ENCODE measurements at places on chromosomes 5 and 9.

DNA sequence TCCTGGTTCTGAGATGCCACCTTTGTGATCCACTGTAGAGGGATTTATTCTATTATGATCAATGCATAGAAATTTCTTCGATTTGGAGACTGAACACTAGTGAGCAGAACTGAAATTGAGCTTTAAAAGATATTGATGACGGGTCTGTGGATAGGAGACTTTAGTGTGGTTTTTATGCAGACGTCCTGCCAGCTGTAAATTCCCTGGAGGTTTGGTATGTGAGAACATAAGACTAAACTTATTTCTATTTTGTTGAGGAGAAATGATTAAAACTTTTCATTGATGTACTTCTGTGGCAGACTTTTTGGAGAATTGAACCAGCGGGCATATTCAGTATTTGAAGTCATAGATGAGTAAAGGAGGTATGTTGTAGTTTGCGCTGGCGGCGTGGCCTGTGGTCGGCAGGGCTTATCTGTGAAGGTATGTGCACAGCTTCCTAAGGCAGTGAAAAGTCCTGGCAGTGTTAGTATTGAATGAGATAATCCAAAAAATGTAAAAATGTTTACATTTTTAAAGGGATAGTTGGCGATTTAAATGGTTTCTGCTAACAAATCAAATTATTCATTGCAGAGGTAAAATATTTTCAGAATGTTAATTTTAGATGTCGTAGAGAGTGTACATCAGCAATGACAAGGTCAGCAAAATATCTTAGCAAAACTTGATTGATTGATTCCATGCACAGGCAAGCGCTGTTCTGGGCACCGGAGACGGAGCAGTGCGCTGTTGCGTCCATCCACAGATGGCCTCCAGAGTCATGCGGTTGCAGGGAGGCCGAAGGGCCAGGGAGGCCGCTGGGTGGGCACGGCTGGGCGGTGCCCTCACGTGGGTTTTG is 20.4 kb downstream of the TENT4A start:
- no peak for DNase-seq

GRCh38 chr5:132225165-132226032 is 2.3 kb downstream of the P4HA2 start:
- peak; percentile 56 for DNase-seq

DNA sequence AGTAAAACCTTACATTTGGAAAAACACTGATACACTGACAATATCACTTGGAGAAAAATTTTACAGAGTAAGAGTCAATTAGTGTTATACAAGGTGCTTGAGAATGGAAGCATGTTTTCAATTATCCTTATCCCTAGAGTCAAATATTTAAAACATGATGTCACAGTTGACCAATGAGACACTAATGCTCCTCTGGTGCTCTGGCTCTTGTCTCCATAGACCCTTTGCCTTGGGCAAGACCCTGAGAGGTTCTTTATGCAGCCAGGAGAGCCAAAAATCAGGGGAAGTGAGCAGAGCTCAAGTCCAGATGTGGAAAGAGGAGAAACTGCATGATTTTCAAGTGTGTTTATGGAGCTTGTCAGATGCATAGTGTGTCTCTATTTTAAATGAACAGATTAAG is 153.9 kb downstream of the MARCHF11 start:
- no peak for DNase-seq

- DNase-seq, result peak; percentile 59
These were observed 685.8 kb downstream of the MAT2B start for GRCh38 chr5:164191240-164191639.

DNA sequence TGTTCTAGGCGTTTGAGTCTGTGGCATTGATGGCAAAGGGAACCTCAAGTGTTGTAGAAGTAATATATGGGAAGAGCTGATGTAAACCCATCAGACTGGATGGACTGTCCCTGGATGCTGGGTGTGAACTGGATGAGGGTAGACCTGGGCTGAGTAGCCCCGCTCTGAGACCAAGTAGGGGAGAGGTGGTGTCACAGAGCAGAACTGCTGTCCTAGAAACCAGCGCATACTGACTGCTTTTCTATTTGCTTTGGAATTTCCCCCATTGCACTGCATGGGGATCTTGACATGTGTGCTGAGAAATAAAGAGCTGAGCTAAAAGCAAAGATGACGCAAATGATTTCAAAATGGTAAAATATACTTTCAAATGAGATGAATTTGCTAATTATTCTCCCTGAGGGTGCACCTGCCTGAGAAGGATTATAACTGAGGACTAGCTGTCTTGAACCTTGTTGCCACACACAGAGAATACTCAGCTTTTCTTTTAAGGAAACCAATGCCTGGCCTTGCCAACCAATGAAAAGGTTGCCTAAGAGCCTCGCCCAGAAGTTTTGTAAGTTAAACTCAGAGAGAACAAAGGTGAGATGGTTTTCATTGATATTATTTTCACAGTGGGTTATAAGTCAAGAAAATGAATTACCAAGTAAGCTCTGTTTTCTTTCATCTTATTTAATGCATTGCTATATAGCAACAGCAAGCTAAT is 44.8 kb downstream of the NIM1K start:
- DNase-seq, result no peak

DNA sequence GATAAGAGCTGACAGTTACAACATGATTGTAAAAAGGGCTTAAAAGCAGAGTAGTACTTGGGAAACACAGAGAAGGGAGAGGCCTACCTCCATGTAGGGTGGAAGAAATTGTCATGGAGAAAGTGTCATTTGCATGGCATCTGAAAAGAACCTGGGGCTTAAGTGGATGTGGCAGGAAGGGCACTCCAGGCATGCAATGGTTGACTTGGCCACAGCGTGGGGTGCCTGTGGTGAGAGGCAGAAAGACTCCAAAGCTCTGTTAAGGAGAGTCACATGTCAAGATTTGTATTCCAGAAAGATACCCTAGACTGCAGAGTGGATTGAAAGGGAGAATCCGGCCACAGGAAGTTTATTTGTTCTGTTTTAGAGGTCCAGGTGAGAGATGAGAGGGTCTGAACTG is 2.4 kb downstream of the POLR3G start:
- no peak for DNase-seq

GRCh38 chr9:71446473-71447411 is 321.6 kb downstream of the CEMIP2 start:
- peak; percentile 68 for DNase-seq

- DNase-seq, result no peak
These were observed 4.0 kb downstream of the IL7R start for GRCh38 chr5:35860686-35861085.

DNA sequence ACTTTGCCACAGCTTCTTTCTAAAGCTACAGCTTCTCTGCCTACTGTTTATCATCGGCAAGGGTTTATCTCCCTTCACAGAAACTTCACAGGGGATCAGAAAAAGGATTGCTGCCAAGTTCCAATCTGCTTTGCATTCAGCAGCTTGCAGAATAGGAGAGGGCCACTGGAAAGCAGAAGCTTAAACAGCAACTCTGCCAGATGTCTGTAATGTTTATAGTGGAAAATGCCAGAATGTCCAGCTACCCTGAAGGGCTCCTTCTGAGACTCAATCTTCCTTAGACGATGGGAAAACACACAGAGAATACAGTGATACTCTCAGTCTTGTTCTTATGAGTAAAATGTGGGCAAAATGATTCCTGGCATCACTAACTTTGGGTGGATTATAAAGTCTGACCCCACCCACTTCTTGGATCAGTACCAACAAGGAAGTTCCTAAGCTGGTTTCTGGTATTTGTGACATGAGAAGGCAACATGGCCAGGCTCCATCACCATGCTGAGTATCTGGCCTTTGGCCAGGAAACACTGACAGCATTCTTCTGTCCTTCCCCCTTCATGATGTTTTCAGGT is 19.0 kb downstream of the STOM start:
- DNase-seq, result peak; percentile 86

GRCh38 chr9:36191290-36191645 is 547 bp downstream of the CLTA start:
- no peak for DNase-seq

- DNase-seq, result no peak
These were observed 662.8 kb upstream of the FTMT start for GRCh38 chr5:121188849-121189248.

GRCh38 chr5:92309336-92309991 is 926.3 kb upstream of the ARRDC3 start:
- peak; percentile 45 for DNase-seq

GRCh38 chr5:16597946-16598694 is 18.7 kb downstream of the RETREG1 start:
- no peak for DNase-seq

GRCh38 chr9:101478444-101478843 is 42.9 kb upstream of the ALDOB start:
- DNase-seq, result no peak

DNA sequence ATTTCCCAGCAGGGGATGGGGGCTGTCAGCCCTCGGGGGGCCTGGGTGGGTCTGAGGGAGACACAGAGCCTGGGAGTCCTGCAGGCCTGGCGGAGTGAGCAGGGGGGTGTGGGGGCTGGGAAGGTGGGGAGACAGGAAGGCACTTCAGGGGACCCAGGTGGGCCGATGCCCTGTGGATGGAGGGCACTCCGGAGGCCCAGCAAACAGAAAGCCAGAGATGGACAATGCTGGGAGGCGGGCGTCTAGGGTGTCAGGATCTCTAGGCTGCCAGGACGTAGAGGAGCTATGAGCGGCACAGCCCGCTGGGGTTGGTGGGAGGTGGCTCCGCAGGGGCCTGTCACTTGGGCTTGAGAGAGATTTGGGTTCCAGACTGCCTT is 87.6 kb upstream of the COL5A1 start:
- DNase-seq, result no peak

GRCh38 chr5:75281716-75282465 is 45.2 kb upstream of the ANKRD31 start:
- DNase-seq, result no peak

DNA sequence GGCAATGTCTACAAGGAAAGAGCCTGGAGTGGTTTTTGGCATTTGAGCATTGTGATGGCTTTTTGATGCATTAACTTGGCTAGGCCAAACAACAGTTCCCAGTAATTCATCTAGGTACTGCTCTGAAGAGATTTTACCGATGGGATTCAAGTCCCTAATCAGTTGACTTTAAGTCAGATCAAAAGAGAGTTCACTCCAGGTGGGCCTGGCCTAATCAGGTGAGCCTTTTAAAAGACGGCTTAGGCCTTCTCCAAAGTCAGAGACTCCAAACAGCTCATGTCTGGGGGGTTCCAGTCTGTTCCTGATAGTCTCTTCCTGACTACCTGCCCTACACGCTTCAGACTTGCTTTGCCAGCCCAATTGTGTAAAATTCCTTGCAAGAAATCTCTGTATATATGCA is 53.7 kb downstream of the RIGI start:
- DNase-seq, result no peak

DNA sequence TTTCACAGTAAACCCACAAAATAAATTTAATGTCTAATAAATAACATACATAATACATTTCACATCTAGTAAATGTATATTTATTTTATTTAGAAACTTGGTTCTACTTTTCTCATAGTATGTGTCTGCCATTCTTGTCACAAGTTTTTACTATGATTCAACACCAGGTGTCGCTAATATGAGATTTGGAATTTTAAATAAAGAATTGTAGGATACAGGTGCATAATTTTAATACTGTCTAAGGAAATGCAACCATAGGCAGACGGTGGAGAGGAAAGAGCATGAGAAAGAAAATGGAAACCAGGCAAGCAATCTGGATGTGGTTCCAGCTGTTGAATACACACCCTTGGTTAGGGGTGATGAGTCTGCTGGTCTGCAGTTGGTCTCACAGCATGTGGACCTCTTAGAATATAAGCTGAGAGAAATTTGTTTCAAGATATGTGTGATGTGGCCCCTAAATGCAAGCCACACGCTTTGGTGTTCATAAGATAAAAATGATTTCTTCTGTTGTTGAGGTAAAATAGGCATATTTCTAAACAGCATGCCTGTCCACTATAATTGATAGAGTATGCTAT is 114.7 kb upstream of the TXNDC8 start:
- no peak for DNase-seq

DNA sequence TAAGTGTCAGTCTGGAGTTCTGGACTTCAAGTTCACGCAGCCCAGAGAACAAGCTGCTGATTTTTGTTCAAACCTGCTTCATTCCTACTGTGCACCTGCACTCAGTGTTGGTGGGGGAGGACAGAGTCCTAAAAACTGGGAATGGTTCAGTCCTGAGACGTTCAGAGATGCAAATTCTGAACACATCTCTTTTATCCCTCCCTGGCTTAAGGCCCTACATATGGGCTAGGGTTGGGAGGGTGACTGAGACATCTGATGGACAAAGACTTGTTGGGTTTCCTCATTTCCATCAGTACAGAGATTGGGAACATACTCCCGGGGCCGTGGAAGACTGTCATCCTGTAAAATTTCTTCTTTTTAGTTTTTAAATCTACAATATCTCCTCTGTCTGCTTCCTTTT is 83.0 kb upstream of the TTC23L start:
- no peak for DNase-seq

DNA sequence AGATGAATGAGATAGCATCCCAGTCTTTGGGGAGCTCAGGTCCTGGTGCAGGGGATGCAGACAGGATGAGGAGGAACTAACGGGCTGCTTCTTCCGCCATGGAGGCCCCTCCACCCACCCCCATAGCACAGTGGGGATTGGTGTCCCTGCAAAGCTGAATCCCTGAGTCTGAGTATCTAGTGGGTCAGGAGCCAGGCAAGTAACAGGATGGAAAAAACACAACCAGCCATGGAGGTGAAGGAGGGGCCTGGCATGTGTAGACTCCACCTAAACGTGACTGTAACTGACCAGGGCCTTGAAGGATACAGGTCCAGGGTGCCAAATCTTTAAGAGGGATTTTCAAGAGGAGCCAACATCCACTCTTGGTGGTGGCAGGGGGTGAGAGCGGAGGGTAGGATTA is 327.8 kb upstream of the MSX2 start:
- no peak for DNase-seq

DNA sequence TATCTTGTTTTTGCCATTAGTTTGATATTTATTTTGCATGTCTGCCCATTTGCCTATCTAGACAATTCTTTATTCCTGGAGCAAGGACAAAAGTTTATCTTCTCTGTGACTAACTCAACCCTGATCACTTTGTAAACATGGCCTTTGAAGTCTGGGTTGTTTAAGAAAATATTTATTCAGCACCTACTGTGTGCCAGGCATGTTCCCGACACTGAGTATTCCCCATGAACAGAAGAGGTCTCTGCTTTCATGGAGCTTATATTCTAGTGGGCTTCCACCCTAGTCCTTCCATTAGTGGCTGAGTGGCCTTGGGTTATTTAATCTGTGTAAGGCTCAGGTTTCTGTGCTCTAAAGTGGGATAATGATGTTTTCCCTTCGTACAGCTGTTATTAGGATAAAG is 49.7 kb downstream of the SEMA6A start:
- DNase-seq, result no peak

DNA sequence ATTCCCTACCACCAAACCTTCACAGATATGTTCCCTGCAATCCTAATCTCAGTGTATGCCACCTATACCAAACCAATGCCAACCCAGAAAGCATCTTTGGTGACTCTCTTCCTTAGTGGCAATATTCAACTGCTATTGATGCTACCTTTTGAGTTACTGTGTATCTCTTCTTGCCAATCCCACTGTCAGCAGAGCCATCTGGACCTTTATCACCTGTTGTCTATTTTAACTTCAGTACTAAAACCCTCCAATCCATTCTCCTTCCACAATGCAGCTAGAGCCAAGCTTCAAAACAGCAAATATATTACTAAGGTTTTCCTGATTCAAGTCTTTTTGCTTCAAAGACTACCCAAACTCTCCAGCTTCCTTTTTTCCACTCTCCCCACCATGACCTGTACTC is 777.2 kb upstream of the DMAC1 start:
- DNase-seq, result no peak

GRCh38 chr9:130741831-130742449 is 48.4 kb downstream of the EXOSC2 start:
- DNase-seq, result no peak

GRCh38 chr5:168413062-168413461 is 73.2 kb upstream of the RARS1 start:
- no peak for DNase-seq
